ENCODE measurements at places on chromosomes 13 and 19.

DNA sequence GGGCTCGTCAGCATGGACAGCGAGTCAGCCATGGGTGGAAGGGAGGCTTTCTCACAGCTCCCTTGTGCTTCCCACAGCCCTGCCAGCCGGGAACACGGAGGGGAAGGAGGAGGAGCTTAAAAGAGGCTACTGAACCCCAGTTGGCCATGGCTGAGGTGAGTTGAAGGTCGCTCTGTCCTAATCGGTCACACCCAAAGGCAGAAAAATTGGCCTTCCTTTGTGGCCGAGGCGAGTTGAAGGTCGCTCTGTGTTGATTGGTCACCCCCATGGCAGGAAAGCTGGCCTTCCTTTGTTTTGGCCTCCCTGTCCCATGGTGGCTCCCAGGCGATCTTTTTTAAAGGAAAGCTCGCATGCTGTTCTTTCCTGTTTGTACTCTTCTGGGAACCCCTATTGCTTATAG lies 5.1 kb downstream of the ZNF473 start:
- DNase-seq = no peak

GRCh38 chr19:14023404-14024235 lies 4.3 kb upstream of the RLN3 start:
- DNase-seq = peak; percentile 40

- peak; percentile 41 for DNase-seq
Measured at GRCh38 chr13:30234619-30235162, 72.7 kb downstream of the KATNAL1 start.

- no peak for DNase-seq
Measured at GRCh38 chr19:35641515-35642151, at the start of gene ETV2. TSS of gene ETV2 (plus strand) at chr19:35641745. CDS start at chr19:35642461, 716 bp downstream.

Data from astrocyte of the spinal cord (primary cell).